NCI-H1436 treated with DMSO at 0.1 percent for 48 hours (cell line): ENCODE measurements at places on chromosomes 1 and 21.

- DNase-seq = no peak
Measured at GRCh38 chr1:33429856-33430691, 821 bp downstream of the PHC2 start.

DNA sequence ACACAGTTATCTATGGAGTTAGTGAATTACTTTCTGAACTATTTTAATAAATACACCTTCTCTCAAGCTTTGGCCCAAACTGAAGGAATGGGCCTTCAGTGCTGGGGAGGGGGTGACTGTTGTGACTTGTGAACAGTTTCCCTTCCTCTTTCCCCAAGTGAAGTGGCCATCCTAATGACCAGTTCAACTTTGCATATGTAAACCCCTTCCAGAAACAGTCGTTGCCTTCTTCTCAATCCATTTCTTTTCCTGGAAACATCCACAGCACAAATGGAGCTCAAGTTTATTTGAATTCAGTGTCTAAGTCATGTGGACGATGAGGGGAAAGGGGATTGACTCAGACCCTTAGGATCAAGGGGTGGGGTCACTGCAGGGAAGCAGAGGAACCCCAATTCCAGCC lies 1.3 kb upstream of the INPP5B start:
- DNase-seq = no peak

DNA sequence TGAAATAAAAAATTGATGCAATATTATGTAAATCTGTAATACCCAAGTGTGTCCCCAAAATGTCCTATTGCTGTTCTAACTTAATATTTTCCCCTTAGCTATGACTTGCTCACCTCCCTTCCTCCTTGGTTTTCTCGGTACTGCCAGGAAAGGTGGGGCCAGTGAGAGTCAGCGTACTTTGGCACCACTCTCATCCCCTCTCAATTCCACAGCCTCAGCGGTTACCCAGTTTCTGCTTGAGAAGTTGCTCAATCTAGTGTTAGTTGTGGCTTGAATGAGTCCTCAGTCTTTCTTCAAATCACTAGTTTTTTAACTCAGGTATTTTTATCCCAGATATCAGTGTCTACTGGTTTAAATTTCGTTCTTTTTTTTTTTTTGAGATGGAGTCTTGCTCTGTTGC lies 32.3 kb downstream of the BCAS2 start:
- no peak for DNase-seq

DNA sequence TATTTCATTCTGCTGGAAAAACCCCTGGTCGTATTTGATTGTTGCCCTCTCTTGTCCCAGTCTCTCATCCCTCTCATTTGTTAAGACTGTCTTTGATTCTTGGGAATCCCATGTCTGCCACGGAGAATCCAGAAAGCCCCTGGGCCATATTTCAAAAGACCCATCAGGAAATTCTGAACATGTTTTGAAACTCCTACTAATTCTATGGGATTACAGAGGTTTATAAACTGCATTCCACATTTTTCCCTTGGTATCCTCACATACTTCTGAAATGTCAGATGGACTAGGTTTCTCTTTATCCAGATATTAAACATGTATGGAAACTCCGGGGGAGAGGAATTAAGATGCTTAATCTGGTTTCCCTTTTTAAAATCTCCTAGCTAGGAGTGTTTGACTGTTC lies 80.0 kb downstream of the HUNK start:
- no peak for DNase-seq

DNA sequence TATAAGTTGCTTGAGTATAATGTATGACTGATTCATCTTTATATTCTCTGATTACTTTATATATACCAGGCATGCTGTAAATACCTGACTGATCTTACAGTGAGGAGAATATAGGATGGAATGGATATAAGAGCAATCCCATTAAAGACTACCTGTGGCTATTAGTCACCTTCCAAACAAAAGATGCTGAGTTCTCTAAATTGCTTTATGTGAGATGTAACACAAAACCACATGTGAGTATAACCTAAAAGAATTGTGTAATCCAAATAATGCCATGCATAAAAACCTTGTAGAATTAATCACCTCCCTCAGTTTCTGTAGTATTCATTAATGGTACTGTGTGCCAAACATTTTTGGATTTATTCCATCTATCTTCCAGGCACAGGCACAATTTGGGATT lies 134.6 kb upstream of the LRRC7 start:
- DNase-seq = no peak

GRCh38 chr1:62318756-62319544 lies at the start of gene KANK4:
Gene KANK4, minus strand, starts transcription at chr1:62319434. Its CDS starts 37,870 bp downstream, at chr1:62281564.
- DNase-seq = no peak

GRCh38 chr1:162177126-162177525 lies 107.6 kb downstream of the NOS1AP start:
- DNase-seq = no peak

DNA sequence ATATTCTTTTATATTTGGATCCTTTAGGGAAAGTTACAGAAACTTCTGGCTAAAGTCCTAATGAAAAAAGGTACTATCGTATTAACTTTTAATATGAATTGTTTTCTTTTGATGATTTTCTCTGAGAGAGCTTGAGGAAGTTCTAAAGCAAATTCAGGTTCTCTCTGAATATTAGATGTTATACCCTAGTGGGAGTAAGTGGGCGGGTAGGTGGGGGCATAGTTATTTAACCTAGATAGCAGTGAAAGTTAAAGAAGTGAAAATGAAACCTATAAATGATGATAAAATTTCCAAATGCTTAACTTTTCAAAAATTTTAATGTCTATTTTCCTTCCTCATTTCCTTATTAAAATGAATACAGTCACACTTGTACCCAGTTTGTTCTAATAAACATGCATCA lies 26.2 kb upstream of the B3GALT2 start:
- no peak for DNase-seq

- DNase-seq = no peak
Measured at GRCh38 chr1:167472752-167473521, 45.4 kb downstream of the CD247 start.

- DNase-seq = no peak
Measured at GRCh38 chr1:10651389-10651766, 145.1 kb downstream of the CASZ1 start.

- DNase-seq = no peak
Measured at GRCh38 chr1:20166051-20166450, 19.8 kb upstream of the UBXN10 start.

DNA sequence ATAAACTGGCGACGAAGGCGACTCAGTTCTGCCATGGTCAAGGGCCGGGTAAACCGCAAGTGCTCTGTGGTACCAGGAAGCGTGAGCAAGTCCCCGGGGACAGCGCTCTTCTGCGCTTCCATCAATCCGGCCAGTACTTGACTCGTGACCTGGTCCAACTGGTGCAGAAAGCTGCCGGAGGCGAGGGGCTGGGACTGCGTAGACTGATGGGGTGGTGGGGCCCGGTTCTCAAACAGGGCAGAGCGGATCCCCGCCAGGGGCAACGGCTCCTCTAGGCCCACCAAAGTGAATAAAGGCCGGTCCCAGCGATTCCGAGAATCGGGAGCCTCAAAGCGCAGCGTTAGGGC lies 852 bp downstream of the KTI12 start:
- DNase-seq = no peak

DNA sequence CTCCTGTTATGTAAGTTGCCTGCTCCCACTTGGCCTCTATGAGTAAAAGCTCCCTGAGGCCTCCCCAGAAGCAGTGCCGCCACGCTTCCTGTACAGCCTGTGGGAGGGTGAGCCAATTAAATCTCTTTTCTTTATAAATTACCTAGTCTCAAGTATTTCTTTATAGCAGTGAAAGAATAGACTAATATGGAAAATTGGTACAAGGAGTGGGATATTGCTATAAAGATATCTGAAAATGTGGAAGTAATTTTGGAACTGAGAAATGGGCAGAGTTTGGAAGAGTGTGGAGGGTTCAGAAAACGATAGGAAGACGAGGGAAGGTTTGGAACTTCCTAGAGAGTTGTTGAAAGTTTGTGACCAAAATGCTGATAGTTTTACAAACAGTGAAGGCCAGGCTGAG lies 572.3 kb downstream of the MATN1 start:
- no peak for DNase-seq

DNA sequence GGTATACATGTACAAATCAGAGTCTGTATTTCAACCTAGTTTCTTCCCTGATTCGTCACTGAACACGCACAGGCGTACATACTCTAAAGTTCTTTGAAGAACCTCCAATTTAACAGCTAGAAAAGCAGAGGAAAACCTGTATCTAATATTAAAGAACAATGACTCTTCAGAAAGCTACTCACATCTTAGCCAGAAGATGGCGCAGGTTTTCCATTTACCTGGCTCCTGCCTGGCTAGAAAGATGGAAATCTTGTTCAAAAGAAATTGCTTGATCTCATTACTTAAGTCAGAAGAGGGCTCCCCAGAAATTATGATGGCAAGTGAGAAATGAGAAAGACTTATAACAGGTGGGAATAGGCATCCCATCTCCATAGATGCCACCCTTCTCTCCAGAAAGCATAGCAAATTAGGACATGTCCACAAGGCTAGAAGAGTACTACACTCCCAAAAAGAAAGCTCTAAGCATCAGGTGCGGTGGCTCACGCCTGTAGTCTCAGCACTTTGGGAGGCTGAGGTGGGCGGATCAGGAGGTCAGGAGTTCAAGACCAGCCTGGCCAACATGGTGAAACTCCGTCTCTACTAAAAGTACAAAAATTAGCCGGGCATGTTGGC lies 19.0 kb upstream of the L1TD1 start:
- peak; percentile 24 for DNase-seq

DNA sequence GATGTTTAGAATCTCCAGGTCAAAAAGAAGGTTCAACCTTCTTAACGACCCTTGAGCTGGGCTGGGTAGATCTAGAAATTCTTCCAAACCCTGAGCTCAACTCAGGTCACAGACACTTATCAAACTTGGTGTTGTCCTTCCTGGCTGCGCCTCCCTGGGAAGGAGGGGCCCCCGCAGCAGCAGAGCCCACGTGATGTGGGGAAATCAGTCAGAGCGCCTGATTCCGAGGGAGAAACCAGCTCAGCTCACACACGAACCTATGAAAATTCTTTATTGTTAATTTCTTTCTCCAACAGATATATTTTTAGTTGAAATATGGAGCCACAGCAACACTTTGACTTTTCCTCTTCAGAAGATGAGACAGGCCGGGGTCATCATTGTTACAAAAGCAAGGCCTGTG lies 24.3 kb upstream of the CLSTN1 start:
- DNase-seq = no peak

DNA sequence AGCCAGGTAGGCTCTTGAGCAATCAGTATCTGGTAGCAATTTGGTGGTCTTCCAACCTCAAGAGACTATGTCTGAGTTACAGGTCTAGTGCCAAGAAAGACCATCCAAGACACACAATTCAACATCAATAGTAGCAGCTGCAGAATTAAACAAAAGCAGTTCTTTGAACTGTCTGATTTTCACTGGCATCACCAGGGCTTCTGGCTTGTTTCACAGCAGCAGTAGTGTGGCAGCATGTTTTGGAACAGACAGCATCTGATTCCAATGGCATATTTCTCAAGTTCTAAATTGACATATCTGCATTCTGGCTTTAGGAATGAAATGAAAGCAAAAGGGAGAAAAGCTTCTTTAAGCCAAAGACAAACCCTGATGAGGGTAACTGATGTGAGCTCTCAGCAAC lies 334.7 kb upstream of the PRMT6 start:
- no peak for DNase-seq

GRCh38 chr1:232726048-232726779 lies 79.0 kb upstream of the MAP10 start:
- no peak for DNase-seq

GRCh38 chr1:203340112-203340790 lies 10.7 kb downstream of the FMOD start:
- peak; percentile 60 for DNase-seq

GRCh38 chr1:117188816-117189437 lies 21.8 kb downstream of the VTCN1 start:
- no peak for DNase-seq

DNA sequence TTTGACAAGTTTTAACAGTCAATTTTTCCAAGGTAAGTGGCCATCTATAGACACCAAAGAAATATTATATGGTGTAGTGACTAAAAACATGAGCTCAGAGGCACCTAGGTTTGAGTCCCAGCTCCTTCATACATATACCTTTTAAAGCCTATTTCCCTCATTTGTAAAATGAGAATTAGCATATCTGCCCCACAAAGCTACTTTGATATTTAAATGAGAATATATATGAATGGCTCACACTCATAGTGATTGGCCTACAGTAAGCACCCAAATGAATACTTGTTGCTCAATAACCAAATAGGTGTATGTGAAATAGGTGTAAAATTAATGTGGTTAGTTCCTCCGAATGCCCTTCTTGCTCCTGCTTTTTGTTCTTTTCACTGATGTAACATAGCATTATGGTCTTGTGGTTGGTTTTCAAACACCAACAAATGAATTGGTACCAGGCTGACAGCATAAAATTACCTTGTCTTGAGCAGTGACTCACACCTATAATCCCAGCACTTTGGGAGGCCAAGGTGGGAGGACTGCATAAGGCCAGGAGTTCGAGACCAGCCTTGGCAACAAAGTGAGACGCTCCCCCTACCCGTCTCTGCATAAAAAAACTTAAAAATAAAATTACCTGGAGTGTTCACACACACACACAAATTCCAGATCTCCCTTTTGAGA lies 25.3 kb downstream of the CNIH4 start:
- DNase-seq = no peak

GRCh38 chr21:35319684-35320283 lies 270.7 kb upstream of the RUNX1 start:
- no peak for DNase-seq

- DNase-seq = no peak
Measured at GRCh38 chr1:175062339-175062738, 5.3 kb upstream of the TNN start.
